ENCODE measurements at places on chromosomes 11 and 22.

GRCh38 chr22:31870890-31871289 lies 73.4 kb upstream of the YWHAH start:
- DNase-seq, result no peak

GRCh38 chr11:109697140-109697843 lies 275.3 kb downstream of the C11orf87 start:
- no peak for DNase-seq

DNA sequence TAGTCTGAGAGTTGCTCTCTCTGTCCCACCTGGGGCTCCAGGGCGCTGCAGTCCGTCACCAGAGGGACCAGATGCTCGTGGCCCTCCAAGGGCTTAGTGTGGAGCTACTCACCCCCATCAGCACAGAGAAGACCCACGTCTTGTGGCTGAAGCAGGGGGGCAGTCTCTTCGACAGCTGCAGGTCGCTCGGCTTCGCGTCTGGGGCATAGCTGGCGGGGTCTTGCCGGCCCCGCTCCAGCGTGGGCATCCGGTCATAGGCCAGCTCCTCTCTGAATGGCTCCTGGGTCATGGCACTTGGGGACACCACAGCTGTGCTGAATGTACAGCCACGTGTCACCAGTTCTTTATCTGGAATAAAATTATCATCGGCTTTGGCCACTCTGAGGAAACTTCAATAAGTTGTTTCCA lies 608 bp downstream of the MLC1 start:
- no peak for DNase-seq

- DNase-seq, result no peak
Measured at GRCh38 chr22:41531715-41532477, 12.4 kb downstream of the POLR3H start.

- DNase-seq, result no peak
Measured at GRCh38 chr11:26859416-26859815, 134.5 kb upstream of the FIBIN start.

DNA sequence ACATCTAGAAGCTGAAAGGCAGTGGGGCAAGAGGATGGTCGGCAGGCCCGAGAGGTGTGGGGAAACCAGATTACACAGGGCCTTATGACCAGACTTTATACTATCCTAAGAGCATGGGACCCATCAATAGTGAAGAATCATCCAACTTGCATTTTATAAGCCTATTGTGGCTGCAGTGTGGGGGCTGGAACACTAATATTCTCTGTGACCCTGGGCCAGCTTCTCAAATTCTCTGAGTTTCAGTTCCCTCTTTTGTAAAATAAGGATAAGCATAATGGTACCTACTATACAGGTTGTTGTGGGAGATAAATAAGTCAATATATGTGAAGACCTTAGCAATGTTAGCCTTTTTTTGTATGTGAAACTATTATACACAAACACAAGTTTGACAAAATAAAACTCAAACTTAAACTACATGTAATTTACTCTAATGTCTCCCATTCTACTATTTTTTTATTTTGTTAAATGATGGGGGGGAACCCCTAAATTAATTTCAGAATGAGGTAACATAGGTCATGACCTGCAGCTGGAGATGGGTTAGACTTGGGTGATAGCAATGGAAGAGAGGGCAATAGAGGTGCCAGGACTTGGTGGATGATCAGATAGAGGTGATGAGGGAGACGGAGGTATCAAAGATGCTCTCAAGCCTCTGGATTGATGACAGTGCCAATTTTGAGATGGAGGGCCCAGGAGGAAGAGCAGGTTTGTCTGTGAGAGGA lies 30.1 kb downstream of the SMCO4 start:
- no peak for DNase-seq

- DNase-seq, result no peak
Measured at GRCh38 chr11:39804271-39804670, 1655.2 kb downstream of the LRRC4C start.

DNA sequence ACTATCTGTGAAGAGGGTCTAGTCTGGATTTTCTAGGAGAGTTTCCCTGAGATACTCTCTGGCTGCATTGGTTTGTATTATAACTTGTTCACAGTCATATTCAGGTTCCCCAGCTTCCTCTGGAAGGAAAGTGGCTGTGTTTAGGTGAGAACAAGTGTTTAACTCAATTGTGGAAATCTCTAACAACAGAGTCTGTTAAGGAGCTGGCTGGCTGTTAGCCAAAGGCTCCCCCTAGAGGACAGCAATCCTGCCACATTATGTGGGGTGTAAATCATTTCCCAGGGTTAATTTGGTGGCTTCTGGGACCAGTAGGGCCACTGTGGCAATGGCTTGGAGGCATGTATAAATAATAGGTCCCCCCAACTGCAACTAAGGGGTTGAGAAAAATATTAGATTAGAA lies 18.4 kb downstream of the MS4A6E start:
- DNase-seq, result no peak

DNA sequence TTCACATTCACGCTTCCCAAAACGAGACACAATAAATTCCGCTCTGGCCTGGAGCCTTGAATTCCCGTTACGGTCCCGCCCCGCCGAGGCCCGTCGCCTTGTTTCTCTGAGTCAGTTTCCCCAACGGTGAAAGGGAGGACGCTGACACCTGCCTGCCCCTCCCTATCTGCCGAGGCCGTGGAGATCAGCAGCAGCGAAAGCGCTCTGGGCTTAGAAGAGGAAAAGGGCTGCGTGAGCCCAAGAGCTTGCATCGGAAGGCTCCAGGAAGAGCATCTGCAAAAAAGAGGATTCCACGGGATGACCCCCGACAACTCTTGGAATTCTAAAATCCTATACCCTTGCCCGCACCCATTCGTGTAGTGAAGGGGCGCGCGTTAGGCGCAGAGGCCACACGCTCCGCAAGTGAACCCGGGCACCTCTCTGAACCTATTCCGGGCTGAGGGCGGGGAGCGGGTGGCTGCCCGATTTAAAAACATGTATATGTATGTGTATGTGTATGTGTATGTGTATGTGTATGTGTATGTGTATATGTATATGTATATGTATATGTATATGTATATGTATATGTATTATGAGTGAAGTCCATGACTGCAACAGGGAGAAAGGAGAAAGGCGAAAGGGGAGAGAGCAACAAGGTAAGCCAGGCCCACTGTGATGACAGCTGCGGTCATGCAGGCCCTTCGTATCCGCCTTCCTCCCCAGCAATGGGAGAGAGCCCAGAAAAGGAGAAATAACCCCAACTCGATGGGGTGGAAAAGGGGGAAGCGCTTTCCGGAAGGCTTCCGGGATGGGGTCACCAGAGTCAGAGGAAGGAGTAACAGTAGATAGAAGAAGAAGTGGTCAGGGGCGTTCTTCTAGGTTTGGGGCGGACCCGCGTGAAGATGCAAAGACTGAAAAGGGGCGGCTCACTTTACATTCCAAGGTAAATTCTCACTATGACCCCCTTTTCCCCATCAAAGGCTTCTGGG lies 948 bp upstream of the MRTFA start:
- no peak for DNase-seq

- DNase-seq, result no peak
Measured at GRCh38 chr11:94449437-94449836, 44.2 kb downstream of the MRE11 start.

GRCh38 chr11:71329165-71329510 lies 76.8 kb upstream of the SHANK2 start:
- no peak for DNase-seq

DNA sequence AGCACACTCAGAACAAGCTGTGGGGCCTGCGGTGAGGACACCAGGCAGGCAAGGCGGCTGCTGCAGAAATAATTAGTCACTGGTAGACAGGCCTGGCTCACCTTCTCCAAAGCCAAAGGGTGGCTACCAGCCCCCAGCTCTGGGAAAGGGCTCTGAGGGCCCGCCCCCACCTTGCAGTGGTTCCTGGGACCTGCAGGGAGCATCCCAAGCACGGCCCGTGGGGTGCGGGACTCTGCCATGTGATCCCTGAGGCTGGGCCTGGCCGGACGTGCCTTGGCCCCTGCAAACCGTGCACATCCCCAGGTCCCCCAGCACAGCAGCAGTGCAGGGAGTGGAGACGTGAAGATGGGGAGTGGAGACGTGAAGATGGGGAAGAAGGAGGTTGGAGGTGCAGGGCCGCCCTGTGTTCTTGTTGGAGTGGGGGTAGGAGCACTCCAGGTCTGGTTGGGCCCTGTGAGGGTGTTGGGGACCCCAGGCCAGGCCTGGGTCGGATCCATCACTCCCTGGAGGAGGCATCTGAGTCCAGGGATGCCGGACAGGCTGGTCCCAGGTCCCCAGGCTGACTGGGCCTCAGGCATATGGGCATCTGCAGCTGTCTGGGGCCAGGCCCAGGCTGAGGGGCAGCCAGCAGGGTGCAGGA lies 41.9 kb downstream of the RTN4R start:
- DNase-seq, result no peak

DNA sequence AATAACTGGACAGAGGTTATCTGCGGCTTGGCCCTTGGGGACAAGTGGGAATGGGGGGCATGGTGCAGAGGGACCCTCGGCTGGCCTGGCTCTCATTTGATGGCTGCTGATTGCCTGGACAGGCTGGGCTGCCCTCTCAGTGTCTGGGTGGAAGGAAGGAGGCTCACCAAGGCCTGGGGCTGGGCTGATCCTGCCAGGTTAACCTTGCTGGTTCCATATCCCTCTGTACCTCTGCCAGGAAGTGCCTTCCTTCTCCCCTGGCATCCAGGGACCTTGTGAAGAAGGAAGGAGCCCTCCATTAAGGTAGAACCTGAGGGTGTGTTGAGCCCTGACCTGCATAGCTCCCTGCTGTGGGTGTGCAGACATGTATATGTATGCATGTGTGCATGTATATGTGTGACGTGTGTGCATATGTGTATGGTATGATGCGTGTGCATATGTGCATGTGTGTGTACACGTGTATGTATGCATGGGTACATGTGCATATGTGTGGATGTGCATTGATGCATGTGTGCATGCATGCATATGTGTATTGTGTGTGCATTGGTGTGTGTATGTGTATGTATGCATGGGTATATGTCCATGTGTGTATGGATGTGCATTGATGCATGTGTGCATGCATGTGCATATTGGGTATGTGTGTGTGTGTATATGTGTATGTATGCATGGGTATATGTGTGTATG lies 433.9 kb downstream of the TBC1D22A start:
- DNase-seq, result peak; percentile 32

DNA sequence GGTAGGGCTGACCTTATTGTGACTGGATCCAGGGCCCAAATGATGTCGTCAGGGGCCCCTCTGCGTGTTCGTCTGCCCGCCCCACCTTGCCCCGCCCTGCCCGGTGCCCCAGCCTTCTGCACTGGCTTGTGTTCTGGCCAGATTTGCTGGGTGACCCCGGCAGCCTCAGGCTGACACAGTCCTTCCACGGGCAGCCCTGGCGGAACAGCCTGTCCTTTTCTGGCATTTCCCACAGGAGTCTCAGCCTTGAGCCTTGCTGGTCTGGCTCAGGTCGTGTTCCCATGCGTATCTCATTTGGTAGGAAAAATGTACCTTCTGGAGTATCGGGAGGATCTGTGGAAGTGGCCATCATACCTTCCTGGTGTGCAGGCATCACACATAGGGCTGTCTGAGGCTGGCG lies 31.0 kb downstream of the IGHMBP2 start:
- DNase-seq, result no peak

DNA sequence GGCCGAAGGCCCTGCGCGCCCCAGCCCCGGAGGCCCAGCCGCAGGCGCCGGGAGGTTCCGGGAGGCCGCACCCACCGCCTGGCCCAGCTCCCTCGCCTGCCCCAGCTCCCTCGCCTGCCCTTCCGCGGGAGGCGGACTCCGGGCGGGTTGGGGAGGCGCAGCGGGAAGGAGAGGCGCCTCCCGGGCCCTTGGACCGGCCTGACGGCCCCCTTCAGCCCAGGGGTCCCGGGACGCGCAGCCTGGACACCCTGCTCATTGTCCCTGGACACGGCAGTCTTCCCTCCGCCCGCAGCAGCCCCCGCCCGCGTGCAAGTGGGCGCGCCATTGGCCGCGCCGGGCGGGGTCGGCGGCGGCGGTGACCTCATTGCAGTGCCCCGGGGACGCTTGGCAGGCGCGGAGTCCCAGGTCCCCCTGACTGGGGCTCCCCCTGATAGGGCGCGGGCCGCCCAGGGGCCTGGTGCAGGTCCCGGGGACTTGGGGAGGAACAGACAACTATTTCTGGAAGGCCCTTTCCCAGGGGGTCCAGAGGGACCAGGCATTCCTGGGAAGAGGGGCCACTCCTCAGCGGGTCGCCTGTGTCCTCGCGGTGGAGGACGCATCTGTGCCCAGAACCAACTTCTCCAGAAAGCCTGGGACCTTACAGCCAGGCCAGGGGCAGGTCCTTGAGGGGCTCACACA lies 501 bp downstream of the CD151 start:
- DNase-seq, result no peak

- no peak for DNase-seq
Measured at GRCh38 chr22:32421484-32421883, 9.4 kb upstream of the RTCB start.

DNA sequence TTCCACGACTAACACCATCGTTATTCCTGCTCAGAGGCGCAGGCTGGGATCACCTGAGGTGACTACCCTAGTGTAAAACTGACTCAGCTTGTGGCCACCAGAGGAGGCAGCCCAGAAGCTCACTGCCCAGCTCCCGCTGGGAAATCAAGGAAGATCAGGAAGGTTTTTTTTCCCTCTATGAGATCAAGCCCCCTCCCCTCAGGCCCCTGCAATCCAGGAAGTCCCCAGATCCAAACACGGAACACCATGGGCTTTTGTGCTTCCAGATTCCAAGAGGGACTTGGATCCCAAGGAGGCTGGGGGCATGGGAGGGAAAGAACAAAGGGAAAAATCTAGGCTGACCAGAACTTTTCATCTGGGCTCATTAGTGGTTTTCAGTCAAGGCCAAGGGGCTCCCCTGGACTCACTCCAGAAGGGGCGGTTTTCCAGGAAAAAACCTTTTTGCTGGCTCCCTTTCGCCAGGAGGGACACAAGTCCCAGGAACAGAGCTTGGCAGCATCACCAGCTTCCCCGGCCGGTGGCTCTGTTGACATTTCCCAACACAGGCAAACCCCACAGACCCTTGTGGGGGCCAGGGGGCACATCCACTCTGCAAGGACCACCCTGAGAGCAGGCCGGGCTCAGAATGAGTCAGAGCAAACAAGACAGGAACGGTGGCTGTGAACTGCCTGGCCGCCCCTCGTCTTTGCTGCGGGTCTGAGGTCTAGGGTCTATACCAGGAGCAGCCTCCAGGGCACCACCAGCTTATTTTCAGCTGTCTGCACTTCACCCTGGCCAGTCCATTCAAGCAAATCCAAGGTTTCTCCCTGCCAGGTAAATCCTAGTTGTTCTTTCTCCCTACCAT lies 36.8 kb downstream of the MYH9 start:
- DNase-seq, result no peak

- DNase-seq, result no peak
Measured at GRCh38 chr11:87851234-87851633, 324.0 kb downstream of the RAB38 start.

- DNase-seq, result no peak
Measured at GRCh38 chr11:6648501-6648900, 7.1 kb downstream of the DCHS1 start.

DNA sequence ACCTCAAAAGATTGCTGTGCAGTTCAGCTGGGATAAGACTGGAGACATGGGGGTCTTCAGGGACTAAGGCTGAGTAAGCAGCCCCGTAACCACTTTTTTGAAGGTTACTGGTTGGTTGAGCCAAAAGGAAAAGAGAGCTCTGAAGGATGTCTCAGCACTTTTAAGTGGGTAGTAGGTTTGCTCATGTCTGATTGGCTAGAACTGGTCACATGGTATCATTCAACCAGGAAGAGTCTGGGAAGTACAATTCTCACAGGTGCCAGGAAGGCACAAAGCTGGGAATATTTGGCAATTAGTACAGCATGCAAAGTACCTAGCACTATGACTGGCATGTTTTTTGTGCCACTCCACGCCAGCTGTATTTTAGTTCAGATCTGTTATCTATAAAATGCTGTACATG lies 58.1 kb downstream of the SNX19 start:
- DNase-seq, result no peak

GRCh38 chr11:15716550-15716949 lies 601.8 kb downstream of the INSC start:
- DNase-seq, result no peak

- peak; percentile 7 for DNase-seq
Measured at GRCh38 chr11:2775083-2775625, 75.4 kb upstream of the KCNQ1OT1 start.

Data from posterior cingulate gyrus (tissue), 11 donors.